ENCODE measurements at places on chromosomes 6 and 20. TPM values are rescaled to one million over a fixed set of nuclear protein-coding genes. Genes with fewer than 3 reads are reported as not detected.

RAET1L gene
- 0.44 TPM for total RNA-seq

RPS10 gene
- total RNA-seq = 2,035 TPM

GPSM3 gene
- 0.46 TPM for total RNA-seq

MCHR2 gene
- not detected for total RNA-seq

ABCC10 gene
- 10.6 TPM for total RNA-seq

FYN gene
- 3.6 TPM for total RNA-seq

IL17F gene
- not detected for total RNA-seq

CPXM1 gene
- not detected for total RNA-seq

MGME1 gene
- total RNA-seq = 39.4 TPM

PTGIS gene
- 0.02 TPM for total RNA-seq

TCP11 gene
- not detected for total RNA-seq

COL21A1 gene
- total RNA-seq = 0.76 TPM

Data from A549 treated with GW870086 at 1 μM for 4 hours (cell line).